ENCODE measurements at places on chromosomes 12 and 14. TPM values are rescaled to one million over a fixed set of nuclear protein-coding genes. Genes with fewer than 3 reads are reported as not detected.

The GLTP gene
- total RNA-seq = 22.0 TPM

The NTN4 gene
- 0.55 TPM for total RNA-seq

The AQP5 gene
- not detected for total RNA-seq

DNA sequence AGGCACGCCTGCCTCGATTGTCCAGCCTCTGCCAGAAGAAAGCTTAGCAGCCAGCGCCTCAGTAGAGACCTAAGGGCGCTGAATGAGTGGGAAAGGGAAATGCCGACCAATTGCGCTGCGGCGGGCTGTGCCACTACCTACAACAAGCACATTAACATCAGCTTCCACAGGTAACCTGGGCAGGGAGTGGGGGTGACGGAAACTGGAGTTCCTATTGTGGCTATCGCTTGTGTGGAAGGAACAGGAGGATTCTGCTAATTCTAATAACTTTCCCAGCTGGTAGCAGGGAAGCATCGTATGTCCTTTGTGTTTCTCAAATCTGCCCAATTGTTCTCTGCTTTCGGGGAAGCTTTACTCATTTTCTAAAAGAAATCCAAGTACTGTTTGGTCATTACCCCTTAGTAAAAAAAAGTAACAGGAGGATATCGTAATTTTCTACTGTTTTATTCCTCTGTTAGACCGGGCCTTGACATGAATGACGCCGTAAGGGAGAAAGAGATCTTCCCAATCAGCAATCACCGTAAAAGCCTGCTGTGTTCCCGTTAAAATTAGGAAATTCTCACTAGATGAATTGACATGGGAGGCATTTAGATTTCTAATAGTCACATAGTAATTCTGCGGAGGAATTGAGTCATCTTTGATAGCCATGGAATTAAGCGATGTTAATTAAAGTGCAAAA, 449 bp downstream of the THAP2 start:
- DNase-seq = no peak

- no peak for DNase-seq
These were observed 53.4 kb upstream of the PTHLH start for GRCh38 chr12:28025821-28026505.

- no peak for DNase-seq
These were observed 446.9 kb downstream of the ATP23 start for GRCh38 chr12:58388261-58388660.

The TCL1B gene
- total RNA-seq = not detected

- DNase-seq = no peak
These were observed 293.2 kb downstream of the TMEM132D start for GRCh38 chr12:129610601-129611120.

GRCh38 chr14:68787092-68787992, 5.5 kb downstream of the ZFP36L1 start:
- no peak for DNase-seq

- no peak for DNase-seq
These were observed 31.0 kb downstream of the GNPTAB start for GRCh38 chr12:101799774-101800173.

GRCh38 chr14:38745861-38746260, 357.2 kb downstream of the SEC23A start:
- DNase-seq = no peak

DNA sequence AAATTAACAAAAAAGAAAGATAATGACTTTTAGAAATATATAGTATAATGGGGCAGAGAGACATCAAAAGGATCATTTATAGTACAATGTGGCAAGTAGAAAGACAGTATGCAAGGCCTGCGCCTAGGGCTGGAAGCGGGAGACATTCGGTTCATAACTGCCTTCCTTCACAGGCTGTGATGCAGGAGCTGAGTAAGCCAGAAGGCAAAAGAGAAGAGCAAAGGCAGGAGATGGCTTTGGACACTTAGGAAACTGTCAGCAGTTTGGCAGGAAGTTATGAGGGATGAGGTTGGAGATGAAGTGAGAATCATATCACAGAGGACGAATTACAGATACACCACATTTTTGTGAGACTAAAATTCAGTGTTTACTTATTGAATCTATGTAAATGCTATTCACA, 97.8 kb downstream of the EPS8 start:
- DNase-seq = no peak

The SLC25A21 gene
- total RNA-seq = not detected

GRCh38 chr14:49895480-49895879, 2.6 kb downstream of the ARF6 start:
- DNase-seq = no peak

DNA sequence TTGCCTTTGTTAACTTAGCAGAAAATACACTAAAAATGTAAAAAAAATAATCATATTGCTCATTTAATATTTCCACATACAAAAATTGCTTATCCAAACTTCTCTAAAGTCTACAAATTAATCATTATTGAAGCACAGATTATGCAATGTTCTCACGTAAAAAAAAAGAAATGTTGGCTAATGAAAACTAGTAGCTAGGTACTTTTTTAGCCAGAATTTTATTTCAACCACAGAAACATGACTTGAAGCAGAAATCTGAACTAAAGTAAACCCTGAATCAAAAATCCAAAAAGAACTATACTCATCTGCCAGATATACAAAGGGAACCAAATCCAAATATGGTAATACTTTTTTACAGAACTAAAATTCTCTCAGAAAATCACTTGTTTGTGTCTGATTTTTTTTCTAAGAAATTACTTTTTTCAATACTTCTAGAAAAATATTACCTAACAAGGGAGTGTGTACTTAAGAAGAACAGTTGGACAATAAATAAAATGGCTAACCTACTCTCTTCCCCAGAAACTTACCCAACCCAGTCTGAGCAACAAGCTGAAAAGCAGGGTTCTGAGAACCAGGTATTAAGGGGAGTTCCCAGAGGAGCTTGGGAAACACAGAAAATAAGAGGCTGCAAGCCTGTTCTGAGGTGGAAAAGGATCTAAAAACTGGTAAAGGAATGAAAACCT, 78.4 kb upstream of the RAP1B start:
- DNase-seq = no peak

DNA sequence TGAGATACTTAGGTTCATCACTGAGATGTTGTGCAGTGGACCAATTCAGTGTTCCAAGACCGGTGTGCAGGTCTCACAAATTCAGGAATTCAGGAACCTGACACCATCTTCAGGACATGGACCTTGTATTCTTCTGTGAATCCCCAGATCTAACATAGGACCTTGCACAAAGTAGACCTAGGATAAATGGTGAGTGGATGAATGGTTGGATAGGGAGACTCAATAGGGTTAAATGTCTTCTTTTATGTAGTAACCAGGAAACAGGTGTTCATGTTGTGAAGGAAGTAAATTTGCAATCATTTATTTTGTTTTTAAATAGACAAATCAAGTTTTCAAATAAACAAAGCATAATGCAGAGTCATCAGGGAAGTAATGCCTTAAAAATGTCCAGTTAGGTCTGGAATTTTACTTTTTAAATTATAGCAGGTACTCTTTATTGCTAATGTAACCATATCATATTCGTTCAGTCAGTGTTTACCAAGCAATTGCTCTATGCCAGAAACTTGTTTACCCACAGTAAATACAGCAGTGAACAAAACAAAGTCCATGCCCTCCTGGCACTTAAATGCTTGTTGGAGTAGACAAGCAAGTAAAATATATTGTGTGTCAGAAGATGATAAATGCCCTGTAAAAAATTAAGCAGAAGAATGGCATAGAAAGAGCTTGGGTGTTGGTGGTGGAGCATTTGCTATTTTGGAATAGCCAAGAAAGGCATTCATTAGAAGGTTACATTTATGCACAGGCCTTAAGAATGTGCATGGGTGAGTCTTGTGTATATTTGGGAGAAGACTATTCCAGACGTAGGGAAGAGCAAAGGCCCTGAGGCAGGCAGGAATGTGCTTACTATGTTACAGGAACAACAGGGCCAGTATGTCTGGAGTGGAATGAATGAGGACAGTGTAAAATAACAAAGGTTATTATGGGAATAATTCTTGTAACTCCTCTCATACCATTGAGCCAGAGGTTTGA, 26.3 kb downstream of the RXYLT1 start:
- DNase-seq = no peak

DNA sequence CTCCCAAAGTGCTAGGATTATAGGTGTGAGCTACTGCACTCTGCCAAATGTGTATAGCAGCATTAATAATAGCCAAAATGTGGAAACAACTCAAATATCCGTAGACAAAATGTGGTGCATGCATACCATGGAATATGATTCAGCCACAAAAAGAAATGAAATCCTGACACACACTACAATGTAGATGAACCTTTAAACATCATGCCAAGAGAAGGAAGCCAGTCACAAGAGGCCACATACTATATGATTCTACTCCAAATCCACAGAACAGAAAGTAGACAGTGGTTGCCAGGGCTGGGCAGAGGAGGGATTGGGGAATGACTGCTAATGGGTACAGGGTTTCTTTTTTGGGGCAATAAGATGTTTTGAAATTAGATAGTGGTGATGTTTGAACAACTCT, 7.7 kb upstream of the TMED2 start:
- DNase-seq = no peak

GRCh38 chr14:104843442-104844305, 21.4 kb upstream of the CEP170B start:
- DNase-seq = no peak

GRCh38 chr12:131425112-131426075, 285.5 kb upstream of the SFSWAP start:
- DNase-seq = no peak

The ESPL1 gene
- total RNA-seq = 1.2 TPM

DNA sequence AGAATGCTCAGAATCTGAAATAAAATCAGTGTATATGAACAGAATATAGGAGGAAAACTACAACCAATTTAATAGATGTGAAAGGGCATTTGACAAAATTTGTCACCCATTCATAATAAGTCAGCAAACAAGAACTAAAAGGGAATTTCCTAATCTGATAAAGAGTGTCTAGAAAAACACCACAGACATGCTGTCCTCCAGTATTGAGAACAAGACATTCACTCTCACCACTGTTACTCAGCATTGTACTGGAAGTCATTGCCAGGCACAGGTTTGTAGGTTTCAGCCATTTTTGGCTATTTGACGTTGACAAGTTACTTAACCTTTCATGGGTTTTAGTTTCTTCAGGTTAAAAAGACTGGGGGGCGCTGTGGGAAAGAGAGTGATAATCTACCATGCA, 13.2 kb downstream of the EIF2S1 start:
- DNase-seq = no peak

The KRT79 gene
- total RNA-seq = not detected

DNA sequence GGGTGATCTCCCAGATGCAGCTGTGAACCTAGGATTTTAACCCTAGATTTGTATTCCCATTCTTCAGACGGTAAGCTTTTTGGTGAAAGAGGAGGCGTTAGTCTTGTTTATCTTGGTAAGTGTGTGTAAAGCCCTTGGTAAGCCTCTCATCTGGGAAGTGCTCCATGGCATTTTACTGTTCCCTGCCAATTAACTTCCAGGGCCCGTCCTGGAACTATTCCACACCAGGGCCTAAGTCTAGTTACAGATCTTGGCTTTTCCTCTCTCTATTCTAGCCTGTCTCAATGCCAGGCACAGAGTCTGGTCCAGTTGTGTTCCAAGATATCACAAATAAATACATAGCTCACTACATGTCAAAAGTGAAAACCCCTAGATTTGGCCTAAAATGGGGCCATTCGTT, 42.4 kb downstream of the YEATS4 start:
- no peak for DNase-seq

The KLRF1 gene
- total RNA-seq = 0.95 TPM

- DNase-seq = no peak
These were observed 6.2 kb upstream of the PLEKHH1 start for GRCh38 chr14:67526676-67527459.

GRCh38 chr14:99454246-99454645, 26.4 kb downstream of the SETD3 start:
- no peak for DNase-seq

DNA sequence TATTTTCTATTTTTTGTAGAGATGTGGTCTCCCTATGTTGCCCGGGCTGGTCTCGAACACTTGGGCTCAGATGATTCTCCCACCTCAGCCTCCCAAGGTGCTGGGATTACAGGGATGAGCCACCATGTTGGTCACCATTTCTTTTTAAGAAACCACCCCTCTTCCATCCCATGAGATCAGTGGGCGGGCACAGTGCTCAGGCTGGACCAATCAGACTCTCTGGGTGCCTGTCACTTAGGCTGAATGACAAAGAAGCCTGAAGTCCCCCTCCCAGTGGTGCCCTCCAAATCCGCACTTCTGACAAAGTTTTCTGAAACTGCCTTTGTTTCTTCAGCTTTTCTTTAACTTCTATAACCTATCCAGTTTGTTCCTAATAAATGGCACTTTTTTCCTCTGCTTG, 48.2 kb downstream of the CALM1 start:
- DNase-seq = no peak

- no peak for DNase-seq
These were observed 213.9 kb downstream of the SLC15A4 start for GRCh38 chr12:128609861-128610260.

- no peak for DNase-seq
These were observed 21.7 kb downstream of the SMCO2 start for GRCh38 chr12:27468241-27468640.

The SERPINA5 gene
- not detected for total RNA-seq

- DNase-seq = no peak
These were observed 306.3 kb downstream of the APAF1 start for GRCh38 chr12:98951406-98951805.

All from T-cell (primary cell).